ENCODE measurements at places on chromosomes 1 and 21.
A peak's percentile ranks its signal among the peaks of the same experiment; 100 is the strongest.

GRCh38 chr1:247487057-247487456, 29.2 kb upstream of the OR2B11 start:
- DNase-seq = peak; percentile 34

DNA sequence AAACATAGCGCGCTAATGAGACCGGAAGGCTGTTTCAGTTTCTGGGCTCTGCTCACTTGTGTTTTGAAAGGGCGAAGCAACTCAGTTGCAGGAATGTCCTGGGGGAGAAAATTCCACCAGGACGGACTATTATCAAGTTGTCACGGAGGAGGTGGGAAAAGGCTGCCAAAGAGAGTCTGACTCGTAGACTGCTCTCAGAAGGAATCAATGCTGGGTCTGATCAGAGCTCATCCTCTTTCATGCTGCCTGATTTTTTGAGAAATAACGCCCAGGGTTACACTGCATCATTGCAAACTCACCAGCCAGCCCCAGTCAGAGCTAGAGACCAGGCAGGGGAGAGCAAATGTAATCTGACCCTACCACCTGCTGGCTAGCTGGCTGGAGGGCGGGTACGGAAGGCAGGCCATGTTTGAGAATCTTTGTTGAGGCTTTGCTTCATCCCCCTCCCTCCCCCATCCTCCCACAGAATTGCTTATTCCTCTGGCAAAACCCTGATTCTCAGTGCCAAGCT, 36.4 kb upstream of the BCL9 start:
- no peak for DNase-seq

GRCh38 chr1:41348394-41348793, 12.8 kb upstream of the FOXO6 start:
- no peak for DNase-seq

DNA sequence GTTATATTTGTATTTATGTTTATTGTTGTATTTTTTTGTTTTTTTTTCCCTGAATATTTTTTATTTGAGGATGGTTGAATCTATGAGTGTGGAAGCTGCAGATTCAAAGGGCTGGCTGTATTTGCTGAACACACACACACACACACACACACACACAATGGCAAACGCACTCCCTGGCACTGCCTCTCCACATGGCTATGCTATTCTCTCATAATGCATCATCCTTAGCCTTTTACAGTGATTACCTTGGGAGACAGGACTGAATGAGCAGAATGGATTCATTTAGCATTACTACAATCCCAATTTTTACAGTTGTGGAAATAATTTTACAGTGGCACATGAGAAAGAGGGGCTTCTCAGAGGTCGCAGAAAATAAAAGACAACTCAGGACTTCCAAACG, 390.1 kb downstream of the PCP4 start:
- no peak for DNase-seq

DNA sequence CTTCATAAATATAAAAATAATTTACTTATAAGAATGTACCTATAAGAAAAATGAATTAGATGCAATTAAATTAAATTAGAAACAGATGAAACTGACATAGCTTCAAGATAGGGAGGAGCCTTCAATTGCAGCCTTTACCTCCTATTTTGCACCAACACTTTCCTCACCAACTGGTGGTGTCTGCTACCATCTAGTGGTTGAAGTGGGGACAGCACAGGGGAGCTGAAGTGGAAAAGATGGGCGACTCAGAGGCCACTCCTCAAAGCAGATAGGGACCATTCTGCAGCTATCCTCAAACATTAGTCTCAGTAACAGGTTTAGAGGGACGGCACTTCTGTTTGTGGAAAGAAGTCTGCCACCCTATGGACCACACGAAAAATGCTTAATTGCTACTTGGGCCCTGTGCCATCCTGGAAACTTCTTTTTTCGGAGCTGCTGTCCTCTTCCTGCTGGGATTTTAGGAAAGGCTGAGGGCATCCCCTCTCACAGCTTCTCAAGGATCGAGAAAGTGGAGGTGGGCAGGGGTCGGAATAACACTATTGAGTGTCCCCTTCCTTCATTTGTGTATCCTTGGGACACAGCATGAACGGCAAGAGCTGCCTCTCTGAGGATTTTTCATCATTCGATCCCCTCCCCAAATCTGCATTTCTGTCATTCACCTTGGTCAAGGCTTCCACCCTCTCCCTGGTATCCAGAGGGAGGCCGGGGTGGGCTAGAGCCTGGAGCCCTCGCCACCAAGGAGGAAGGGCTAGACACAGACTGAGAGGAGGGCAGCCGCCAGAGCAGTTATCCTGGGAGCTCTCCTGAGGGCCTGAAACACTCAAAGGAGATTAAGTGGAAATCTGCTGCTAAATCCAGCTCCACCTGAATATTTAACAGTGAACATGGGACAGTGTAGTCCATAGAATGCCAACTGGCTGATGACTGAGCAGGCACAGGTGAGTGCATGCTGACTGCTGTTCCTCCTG, 9.6 kb downstream of the PROK1 start:
- peak; percentile 84 for DNase-seq

GRCh38 chr1:168897249-168897648, 168.2 kb upstream of the DPT start:
- no peak for DNase-seq

DNA sequence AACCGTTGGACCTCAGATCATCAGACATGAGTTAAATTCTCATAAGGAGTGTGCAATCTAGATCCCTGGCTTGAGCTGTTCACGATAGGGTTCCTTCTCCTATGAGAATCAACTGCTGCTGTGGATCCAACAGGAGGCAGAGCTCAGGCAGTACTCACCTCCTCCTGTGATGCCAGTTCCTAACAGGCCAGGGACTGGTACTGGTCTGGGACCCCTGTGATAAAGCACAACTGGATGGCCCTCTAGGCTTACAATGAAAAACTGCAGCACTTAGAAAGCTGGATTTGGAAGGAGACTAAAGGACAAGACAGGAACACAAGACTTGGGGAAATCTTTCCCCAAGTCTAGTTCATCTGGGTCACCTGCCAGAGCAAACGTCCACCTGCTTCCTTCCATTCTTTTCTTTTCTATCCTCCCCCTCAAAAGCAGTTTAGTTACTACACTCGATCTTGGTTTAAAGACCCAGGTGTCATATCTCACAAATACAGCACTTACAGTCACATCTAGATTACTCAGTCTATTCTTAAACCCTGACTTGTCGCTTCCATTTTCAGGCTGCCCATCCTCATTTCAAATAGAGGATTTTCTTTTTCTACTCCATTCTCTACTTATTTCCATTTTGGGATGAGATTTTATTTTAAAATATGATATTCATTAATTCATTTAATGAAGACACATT, 59.8 kb downstream of the PTPN14 start:
- DNase-seq = no peak

DNA sequence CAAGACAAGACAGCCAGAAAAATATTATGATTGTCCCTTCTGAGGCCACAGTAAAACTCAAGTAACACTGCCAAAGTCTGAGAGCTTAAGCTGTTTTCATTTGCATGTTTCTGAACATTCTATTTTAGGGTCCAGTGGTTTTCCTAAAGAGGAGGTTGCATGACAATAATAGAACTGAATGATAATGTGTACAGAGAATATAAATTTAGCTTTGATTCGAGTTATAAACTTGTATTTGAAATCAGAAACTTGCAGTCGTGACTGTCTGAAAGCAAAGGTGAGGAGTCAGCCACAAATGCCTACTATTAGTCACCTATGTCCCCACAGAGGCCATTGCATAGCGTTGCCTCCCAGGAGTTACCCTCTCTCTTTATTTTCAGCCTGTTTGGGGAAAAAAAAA, 363.1 kb upstream of the ADGRL2 start:
- no peak for DNase-seq

GRCh38 chr1:8660411-8660828, 157.0 kb downstream of the RERE start:
- no peak for DNase-seq

- DNase-seq = no peak
Observed at GRCh38 chr1:233998456-233998855, 94.0 kb downstream of the SLC35F3 start.

DNA sequence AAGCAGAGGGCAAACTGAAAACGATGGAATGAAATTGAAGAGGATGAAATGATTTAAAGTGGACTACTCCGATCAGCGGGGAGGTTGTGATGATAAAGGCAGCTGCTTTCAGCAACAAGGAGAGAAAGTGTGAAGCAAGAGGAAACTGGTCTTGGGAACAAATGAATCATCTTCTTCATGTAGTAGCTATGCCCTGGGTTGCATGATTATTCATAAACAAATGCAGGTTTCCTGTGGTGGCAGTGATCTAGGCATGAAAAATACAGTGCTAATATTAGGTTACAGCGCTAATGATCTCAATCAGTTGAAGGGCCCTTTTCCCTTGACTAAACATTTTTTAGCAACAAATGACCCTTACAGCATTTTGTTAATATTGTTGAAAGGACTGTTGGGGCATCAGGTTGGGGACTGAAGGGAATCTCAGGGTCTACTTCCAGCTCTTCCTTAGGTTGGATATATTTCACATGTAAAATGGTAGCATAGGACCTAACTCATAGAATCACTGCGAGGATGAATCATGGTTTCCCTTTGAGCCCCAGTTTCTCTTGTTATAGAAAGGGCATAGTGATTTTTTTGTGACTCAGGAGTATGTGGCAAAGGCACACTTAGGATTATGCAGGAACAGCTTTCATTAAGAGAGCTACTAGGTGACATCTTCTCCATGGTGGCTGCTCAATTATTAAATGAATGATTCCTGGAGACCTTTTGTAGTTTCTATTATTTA, 1.9 kb upstream of the ZFYVE9 start:
- DNase-seq = no peak

- peak; percentile 26 for DNase-seq
Observed at GRCh38 chr1:25197982-25198662, 34.2 kb downstream of the SYF2 start.

GRCh38 chr1:46492871-46493270, 3.2 kb downstream of the DMBX1 start:
- DNase-seq = no peak

DNA sequence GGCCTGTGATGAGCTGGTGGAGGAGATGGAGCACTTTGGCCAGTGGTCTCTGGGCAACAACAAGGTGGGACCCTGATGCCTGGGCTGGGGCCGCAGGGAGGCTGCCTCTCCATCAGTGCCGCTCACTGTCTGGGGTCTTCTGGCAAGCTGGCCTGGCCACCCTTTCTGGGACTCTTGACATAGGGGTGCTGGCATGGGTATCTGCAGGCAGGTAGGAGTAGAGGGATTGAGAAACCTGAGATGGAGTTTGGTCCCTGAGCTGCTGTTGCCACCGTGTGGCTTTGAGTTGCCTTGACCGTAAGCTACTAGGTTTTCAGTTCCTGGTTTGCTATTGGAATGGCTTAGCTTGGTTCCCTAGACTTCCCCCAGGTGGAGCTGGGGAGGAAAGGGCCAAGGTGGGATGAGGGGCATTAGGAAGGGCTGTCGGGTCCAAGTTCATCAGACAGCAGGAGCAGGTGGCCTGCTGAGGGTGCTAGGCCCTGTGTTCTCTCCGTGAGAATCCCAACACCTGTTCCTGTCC, 13.2 kb upstream of the MFN2 start:
- peak; percentile 8 for DNase-seq

Measured in midbrain (tissue), 1 donor.